Ascending aorta (tissue), 2 donors: ENCODE measurements at places on chromosomes 1 and 21.

DNA sequence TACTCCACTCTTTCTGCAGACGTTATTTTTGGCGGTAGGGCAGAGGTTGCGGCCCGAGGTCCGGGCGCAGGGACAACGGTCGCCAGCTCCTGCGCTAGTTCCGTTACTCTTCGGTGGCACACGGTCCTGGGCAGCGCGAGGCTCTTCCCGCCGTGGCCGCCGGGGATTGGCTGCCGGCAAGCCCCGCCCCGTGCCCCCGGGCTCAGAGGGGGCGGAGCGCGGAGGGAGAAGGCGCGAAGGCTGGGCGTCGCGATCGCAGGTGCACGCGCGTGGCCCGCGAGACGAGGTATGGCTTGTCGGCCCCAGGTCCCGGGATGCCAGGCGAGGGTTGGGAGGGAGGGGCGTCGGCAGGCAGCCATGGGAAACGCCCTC is 518 bp upstream of the SHE start:
- no peak for DNase-seq

DNA sequence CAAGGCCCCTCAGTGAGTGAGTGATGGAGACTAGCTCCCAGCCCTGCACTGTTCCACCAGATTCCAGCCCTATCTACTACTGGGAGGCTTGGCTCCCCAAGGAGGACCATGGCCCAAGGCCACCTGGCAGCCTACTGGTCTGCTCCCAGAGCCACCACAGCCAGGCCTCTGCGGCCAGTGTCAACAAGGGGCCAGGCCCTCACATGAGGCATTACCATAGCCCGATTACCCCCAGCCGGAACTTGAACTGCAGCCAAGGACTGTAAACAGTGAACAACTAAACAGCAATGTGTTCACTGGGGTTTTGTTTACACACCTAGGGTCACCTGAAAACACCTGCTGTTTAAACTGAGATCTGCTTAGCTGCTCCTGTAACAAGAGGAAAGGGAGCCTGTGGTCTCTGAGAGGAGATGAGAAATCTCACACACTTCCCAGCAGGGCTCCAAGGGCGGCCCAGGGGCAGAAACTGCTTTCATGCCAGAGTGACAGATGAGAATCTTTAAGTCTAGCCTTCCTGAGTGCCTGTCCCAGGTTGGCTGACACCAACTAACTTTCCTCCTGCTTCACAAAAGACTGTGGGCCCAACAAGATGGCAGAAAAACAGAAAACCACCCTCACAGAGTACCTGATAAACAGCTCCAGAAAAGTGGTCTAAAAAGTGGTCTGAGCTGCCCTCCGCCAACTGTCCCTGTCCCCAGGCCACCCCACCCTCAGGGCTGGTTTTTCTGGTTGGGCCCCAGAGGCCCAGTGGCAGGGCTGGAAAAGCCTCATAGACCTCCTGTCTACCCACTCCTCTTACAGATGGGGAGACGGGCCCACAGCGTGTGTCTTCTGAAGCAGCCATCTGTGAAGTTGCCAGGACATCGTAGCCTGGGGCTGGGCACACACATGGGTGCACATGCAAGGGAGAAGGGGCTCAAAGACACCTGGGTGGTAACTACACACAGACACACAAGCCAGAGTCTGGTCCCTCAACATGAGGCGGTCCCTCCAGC is 28.8 kb downstream of the MEF2D start:
- peak; percentile 93 for DNase-seq

DNA sequence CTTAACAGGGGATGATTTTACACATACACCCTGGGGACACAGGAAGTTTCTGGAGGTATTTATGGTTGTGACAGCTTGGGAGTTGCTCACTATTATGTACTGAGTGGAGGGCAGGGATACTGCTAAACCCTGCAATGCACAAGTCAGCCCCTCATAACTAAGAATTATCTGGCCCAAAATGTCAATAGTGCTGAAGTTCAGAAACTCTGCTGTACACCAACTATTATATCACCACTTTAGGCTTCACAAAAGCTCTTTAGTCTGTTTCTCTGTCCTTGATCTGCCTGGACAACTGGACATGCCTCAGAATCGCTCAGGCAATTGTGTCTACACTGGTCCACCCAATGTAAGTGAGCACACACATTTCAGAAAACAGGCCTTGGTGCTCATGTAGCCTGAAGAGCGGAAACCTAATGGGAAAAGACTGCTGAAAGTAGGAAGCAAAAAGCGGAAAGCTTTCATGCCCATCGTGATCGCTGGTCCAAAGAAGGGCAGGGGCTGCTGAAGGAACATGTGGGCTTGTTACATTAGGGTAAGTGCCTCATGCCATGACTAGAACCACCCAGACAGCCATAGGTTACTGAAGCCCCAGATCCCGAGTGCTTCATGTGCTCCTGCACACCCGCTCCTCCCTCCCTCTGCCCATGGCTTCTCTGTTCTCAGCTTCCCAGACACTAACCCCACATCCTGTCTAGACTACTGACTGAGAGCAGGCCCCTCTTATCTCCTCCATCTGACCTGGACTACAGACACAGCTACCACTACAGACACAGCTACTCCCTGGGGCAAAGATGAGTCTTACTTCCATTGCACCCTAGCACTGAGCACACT is 73.5 kb downstream of the LRIG2 start:
- DNase-seq, result no peak

GRCh38 chr1:59678493-59679228 is 136.1 kb upstream of the HOOK1 start:
- DNase-seq, result no peak

GRCh38 chr1:184664042-184664660 is 90.5 kb downstream of the EDEM3 start:
- peak; percentile 82 for DNase-seq

DNA sequence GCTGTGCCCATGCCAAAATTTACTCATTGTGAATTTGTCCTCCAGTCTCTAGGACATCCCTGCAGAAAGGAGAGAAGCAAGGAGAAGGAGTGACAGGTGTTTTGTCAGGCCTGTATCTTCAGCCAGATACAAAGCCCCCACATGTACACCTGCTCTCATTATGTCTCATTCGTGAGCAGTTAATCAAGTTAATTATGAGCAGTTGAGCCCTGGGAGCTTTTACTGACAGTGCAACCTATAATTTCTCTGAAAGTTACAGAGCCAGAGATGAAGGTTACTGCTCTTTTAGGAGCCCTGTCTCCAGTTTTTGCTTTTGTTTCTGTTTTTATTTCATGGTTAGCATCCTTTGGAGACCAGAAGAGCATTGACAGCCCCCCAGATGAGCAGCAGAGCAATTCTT is 5.0 kb upstream of the ILDR2 start:
- DNase-seq, result no peak

- no peak for DNase-seq
Measured at GRCh38 chr1:32150847-32151246, 28.6 kb upstream of the TXLNA start.

DNA sequence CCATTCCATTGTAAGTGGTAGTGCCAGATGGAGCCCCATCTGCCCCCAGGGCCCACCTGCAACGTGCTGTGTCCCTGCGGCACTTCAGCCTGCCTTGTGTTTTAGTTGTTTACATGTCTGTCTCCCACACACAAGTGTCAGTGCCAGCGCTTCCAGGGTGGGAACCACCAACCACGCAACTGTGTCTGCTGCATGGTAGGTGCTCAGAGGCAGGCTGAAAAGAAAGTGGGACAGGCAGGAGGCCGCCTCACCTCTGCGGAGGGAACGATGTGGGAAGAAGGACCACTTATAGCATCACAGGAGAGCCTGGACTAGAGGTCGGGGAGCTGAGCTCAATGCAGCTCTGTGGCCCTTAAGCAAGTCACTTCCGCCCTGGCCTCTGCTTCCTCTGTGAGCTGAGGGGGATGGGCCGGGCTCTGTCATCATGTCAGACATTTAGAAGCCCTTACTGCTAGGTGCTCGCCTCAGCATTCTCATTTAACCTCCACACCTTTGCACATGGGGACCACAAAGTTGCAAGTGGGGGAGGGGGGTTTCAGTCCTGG is 17.9 kb downstream of the SLC9A1 start:
- DNase-seq, result peak; percentile 52

GRCh38 chr1:166507347-166507746 is 331.9 kb upstream of the POGK start:
- no peak for DNase-seq

- DNase-seq, result no peak
Measured at GRCh38 chr1:92877081-92877711, 45.4 kb downstream of the RPL5 start.

- DNase-seq, result no peak
Measured at GRCh38 chr1:240474133-240474614, 137.8 kb downstream of the GREM2 start.

DNA sequence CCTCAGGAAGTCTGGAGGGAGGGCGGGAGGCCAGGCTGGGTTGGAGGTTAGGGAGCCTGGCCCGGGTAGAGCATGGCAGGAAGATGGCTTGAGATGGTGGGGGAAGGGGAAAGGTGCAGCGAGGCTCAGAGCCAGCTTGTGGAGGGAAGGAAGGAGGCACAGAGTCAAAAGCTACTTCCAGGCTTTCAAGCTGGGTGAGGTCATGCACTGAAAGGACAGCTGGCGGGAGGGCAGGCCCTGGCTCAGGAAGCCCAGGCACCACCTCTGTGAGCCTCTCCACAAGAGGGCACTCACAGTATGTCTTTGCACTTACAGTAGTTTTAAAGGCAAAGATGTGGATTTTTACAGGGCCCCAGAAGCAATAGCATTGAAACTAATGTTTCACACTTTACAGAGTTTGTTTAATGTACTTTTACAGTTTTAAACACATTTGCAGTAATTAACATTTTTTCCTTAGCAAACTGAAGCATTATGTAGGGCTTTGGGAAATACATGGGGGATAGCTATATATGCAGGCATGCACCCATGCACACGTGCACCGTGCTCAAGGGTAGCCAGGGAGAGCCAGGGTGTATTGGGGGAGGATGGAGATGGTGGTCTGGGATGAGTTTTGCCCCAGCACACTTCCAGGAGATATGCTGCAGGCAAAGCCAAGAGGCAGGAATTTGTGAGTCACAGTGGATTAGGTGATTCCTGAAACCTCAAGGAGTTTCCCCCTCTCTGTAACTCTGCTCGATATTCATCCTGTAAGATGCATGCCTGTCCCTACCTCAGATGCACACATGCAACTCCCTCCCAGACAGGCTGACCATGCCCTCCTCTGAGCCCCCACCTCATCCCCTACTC is 6.1 kb upstream of the ADAM15 start:
- DNase-seq, result peak; percentile 91

GRCh38 chr1:230694991-230695390 is 18.9 kb downstream of the AGT start:
- no peak for DNase-seq

DNA sequence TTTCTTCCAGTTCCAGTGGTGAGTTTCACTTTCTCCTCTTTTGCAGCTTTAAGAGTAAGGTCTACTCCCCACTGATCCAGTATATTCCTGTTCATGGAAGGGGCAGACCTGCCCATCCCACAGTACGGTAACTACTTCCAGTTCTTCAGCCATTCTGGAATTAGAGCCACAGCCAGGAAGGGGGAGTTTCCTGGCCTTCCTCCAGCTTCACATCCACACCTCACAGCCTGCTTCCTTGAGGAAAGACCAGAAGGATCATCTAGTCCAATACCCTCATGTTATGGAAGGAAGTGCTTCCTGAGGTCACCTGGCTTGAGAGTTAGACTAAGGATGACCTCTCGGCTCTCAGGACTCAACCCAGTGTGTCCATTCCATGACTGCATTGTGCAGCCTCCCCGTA is 597.8 kb downstream of the KIF26B start:
- DNase-seq, result no peak

DNA sequence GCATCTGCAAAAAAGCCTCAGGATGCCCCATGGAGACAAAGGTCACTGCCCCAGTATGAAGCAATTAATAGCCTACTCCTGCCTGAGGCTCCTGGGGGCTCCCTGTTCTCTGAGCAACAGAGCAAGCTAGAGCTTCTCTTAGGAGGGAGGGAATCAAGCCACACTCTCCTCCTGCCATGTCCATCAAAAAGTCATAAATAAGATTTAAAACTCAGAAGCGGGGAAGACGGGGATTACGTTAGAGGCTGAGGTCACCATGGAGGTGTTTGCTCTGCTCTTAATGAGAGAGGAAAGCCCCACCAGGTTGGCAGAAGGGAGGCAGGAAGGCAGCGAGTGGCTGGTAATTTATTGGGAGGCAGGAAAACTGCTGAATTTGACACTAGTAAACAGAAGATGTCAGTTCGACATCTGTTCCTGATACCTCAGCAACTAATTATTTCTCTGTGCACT is 98.4 kb upstream of the TNR start:
- DNase-seq, result no peak

GRCh38 chr1:211741788-211742187 is 66.4 kb upstream of the NEK2 start:
- DNase-seq, result no peak

- DNase-seq, result no peak
Measured at GRCh38 chr1:114756949-114757454, 782 bp downstream of the CSDE1 start.

DNA sequence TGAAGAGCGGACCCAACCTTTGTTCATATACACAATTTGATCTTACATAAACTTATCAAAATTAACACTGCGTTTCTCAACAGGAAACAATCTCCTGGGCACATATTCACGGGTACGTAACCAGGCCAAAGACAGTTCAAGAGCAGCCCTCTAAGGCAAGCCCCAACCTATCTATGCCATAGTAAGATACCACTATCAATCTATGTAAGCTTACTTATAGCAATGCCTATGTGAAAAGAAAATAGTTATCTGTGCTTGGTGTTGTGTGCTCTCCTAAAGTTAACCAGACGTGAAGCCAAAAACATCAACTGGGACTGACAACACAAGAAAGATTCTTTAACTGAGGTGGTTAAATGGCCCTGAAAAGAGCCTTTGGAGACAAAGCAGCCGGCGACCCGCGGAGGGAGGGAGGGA is 49.4 kb upstream of the BOLA1 start:
- DNase-seq, result peak; percentile 44

DNA sequence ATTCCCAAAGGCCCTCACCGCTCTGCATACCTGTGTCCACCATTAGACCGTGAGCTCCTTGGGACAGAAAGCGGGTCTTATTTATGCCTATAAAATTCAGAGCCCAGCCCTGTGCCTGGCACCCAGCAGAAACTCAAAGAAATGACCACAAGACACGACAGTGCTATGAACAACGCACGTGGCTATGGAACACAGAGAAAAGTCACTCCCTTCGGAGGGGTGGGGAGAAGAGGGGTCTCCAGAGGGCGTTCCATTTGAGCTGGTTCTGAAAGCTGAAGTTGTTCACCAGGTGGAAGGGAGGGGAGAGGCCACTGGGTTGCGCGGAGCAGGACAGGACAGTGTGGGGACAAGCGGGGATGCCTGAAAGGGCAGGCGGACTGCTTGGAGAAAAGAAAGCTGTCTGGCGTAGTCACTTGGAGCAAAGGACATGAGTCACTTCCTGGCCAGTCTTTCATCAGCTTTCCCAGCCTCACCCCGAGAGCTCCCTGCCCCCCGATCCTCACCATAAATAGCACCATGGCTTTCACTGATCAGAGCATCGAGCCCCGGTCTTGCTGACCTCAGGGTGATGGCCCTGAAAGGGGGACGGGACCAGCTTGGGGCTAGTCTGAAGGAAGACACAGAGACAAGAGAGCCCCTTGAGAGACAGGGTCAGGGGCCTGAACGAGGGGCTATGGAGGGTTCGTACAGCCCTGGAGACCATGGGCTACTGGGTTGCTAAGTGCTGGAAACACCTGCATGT is 28.5 kb downstream of the ECE1 start:
- peak; percentile 96 for DNase-seq

- DNase-seq, result peak; percentile 55
Measured at GRCh38 chr1:236156512-236157208, 14.3 kb downstream of the GPR137B start.
